SJSA1 (cell line): ENCODE measurements at places on chromosomes 5 and 9. TPM values are rescaled to one million over a fixed set of nuclear protein-coding genes. Genes with fewer than 3 reads are reported as not detected.

GRCh38 chr5:41356786-41357185 lies 143.5 kb upstream of the C6 start:
- no peak for DNase-seq

DNA sequence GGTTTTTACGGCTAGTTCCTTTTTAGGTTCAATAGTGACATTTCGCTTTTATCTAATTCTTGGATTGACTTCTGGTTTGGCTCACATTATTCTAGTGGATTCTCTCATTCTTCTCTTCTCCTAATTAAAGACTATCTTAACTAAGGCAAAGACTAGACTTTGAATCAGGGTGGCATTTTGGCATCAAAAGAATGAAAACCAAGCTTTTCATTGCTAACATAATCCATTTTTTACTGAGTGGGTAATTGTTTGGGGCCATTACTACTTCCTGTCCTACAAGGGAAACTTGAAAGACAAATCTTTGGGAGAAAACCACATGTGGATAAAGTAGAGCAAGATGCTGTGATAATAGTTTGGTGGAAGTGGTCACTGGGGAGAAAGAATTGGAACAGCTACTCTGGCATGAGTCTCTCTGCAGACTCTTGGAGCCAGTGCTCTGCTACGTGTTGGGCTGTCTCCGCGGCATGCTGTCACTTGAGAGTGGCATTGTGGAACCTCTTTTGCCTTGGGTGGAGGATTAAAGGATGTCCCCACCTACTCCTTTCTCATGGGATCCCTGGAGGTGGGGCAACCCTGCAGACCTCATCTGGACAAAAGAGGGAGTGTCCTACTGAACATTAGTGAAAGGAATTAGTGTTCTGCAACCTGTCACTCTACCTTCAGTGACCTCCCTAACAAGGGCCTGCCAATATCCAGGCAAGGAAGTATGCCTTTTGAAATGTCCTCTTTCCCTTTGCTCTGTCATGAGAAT lies 280.4 kb downstream of the PSAT1 start:
- no peak for DNase-seq

DNA sequence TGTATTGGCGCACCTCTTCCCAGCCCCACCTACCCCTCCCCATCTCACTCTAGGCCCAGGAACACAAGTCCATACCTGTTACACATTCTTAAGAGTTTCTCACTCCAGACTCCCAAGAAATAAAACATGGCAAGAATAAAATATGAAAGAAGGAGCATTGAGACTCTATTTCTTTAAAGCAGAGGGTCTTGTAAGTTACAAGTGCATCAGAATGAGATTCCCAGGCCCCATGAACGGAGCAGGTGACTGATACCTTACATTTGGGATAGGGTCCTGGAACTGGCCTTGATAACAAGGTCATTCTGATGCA lies 5.7 kb downstream of the EGR1 start:
- no peak for DNase-seq

DNA sequence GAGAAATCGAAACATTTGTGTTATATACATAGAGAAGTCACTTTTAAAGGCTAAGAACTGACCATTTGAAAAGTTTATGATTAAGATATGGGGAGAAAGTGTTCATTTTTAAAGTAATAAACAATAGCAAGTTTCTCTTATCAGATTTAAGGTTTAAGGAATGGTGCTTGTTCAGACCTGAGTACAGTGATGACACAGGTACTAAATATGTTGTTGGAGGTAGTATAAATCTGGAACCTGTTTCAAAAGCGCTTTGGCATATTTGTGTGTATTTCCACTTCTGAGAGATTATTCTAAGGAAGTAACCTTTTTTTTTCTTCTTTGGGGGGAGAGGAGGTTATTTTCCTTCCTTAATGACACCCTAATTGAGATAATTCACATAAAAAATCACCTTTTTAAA lies 18.4 kb downstream of the CDC42SE2 start:
- no peak for DNase-seq

DNA sequence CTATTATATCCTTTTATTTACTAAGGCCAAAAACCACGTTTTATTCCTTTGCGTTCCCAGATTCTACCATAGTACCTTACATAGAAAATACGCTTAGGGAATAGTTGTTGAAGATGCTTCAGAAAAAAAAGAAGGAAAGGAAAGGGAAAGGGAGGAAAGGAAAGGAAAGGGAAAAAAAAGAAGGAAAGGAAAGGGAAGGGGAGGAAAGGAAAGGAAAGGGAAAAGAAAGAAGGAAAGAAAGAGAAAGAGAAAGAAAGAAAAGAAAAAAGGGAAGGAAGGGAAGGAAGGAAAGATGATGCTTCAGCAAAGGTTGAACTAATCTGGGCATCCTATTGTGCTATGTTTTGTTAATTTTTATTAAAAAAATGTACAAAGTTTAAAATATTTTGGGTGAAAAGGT lies 131.5 kb downstream of the GIN1 start:
- DNase-seq = no peak

GRCh38 chr5:105274079-105274478 lies 1711.5 kb upstream of the NUDT12 start:
- DNase-seq = no peak

DNA sequence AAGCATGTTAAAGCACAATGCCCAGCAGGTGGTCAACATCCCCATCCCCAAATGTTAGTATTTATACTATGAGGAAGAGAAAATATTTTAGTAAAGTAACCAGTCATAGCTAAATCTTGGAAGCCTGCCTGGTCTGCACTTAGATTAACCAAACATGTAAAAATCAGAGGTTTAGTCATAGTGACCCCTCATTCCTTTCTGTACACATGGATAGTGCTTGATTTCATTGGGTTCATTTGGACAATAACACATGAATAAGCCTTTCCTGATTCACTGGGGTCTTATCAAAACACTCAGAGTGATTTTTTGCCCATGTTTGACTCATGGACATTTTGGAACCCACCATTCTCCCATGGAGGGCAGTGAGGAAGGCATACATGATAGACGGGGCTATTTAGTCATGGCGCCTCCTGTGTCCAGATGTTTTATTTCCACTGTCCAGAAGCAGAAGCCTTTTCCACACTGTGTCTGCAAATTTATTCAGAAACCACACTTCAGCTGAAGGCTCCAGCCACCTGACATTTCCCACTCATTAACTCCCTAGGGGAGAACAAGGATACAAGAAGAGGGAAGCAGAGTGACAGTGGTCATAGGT lies 32.5 kb downstream of the OR1J1 start:
- peak; percentile 13 for DNase-seq

GRCh38 chr5:26023361-26023760 lies 1015.0 kb downstream of the CDH9 start:
- DNase-seq = no peak

DNA sequence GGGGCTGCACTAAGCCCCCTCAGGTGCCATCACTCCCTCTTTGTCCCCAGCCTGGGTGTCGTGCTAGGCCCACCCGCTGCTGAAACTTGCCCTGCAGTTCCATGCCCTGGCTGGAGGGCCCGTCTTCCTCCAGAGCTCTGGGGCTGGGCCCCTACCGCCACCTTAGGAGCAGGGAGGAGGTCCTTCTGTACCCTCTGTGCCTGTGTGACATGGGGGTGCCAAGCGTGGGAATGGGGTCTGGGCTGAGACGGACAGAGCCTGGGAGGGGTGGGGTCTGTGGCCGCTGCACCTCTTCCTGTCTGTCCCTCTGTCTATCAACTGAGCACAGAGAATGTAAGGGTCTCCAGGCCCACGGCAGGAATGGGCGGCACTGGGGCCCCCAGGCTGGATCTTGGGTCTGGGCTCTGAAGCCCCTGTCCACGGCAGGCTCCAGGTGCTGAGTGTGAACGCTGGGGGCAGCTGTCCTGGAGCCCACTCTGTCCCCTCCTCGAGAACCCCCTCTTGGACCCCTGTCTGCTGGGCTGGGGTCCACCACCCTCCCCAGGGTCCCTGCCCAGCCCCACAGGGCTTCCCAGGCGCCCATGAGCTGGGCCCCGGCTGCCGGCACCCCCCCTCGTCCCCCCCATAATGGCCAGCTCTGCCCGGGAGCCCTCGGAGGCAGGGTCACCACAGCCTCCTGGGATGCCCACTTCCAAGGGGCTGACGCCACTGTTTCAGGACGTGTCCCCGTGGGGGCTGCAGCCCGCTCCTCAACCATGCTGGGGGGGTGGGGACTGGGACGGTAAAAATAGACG lies 15.8 kb upstream of the NRARP start:
- DNase-seq = no peak

DNA sequence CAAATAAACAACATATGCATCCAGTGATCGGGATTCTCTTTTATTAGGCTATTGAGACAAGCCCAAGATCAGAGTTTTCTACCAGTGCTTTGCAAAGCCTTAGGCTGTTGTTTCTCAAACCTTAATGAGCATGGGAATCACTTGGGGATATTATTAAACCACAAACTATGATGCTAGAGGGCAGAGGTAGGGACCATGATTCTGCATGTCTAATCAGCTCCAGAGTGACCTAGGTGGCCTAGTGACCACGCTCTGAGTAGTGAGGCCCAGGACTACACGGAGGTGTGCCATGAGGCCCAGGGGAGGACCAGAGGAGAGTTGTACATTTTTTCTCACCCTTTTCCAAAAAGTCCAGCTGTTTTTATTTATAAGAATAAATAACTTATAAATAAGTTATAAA lies 298.5 kb upstream of the TLE4 start:
- DNase-seq = no peak

GRCh38 chr9:31388660-31389059 lies 995.8 kb upstream of the ACO1 start:
- no peak for DNase-seq

GRCh38 chr9:86424251-86424891 lies 70.2 kb upstream of the TUT7 start:
- DNase-seq = no peak

- DNase-seq = no peak
These were observed 13.8 kb downstream of the CD74 start for GRCh38 chr5:150398722-150399523.

The EXOSC3 gene
- 34.9 and 40.2 TPM in 2 replicates for total RNA-seq

The TOMM5 gene
- total RNA-seq = 131 and 132 TPM in 2 replicates
